ENCODE measurements at places on chromosomes 3 and 15.

DNA sequence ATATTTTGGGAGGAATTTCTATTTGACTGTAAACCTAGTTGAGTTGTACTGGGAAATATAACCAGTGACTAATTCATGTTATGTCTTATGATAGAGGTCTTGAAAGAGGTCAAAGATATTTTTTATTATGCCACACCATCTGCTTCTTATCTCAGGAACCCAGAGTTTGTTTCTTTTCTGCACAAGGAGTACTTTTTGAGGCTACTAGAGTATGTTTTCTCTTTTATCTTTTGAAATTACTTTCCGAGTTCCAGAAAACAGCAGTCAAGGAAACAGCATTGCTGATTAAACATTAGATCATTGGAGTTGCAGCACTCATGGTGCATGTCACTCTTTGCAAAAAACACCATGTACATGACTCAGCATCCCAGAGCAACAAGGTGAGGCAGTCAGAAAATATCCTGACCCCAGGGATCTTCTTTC is 645.8 kb upstream of the NR2F2 start:
- no peak for DNase-seq

DNA sequence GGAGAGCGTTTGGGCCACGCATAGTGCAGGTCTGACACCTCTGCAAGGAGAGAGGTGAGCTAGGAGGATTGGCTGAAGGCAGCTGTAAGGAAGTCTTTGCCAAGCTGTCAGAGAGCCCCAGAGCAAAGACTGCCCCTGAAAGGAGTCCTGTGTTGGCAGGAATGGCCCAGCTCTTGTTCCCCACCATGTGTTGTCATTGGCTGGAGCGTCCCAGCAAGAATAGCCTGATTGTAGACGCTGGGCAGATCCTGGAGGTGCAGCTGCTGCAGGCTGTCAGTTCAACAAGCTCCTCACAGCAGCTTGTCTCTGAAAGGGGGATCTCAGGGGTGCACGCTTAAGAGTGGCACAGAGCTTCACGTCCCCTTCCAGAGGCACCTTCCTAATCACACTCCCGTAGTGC is 237.6 kb downstream of the FEZF2 start:
- no peak for DNase-seq

DNA sequence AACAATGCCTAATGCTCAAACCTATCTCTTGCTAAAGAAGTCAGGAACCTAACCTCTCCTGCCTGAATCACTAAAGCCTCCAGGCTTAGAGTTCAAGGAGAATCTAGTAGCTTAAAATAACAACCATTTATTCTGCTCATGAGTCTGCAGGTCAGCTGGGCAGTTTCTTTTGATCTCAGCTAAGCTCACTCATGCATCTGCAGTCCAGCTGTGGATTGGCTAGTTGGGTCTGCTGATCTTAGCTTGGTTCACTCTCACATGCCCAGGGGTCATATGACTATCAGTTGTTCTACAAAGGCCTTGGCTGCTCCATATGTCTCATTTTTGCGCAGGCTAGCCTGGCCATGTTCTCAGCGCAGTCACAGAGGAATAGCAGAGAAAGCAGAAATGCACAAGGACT is 109.2 kb upstream of the STT3B start:
- no peak for DNase-seq

DNA sequence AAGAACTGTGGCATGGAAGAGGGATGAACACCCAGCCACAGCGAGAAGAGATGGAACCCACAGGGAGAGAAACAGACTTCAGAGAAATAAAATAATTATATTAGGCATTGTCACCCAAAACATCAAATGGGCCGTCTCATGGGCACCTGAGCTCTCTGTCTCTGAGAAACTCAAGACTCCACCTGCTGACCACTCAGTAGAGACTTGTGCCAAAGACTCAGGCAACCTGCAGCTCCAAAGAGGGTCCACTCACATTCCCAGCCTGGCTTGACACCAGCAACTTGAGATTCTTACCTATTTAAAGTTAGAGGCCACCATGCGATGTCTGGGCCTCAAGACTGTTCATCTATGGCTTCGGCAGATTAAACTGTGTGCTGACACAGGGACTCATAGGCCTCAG is 12.0 kb downstream of the SEMA5B start:
- no peak for DNase-seq

GRCh38 chr3:40713795-40714194 is 189.0 kb downstream of the ZNF621 start:
- DNase-seq = no peak

DNA sequence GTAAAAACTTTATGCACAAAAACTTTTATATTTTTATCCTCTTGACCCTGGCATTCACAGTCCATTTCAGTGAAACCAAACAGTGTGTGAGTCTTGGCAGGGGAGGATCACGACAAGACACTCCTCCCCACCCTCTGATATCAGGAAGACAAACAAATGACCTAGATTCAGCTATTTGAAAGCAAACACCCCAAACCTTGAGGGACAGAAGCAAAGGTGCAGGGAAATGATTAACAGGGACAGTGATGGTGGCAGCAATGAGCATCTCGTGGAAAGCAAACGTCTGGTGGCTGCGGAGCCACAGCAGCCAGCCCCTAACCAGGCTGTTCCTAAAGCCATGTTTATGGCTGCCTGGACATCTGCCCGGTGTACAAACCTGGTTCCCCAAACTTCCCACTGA is 52.1 kb downstream of the FSIP1 start:
- DNase-seq = no peak

GRCh38 chr3:153484842-153485241 is 322.8 kb downstream of the RAP2B start:
- DNase-seq = no peak

DNA sequence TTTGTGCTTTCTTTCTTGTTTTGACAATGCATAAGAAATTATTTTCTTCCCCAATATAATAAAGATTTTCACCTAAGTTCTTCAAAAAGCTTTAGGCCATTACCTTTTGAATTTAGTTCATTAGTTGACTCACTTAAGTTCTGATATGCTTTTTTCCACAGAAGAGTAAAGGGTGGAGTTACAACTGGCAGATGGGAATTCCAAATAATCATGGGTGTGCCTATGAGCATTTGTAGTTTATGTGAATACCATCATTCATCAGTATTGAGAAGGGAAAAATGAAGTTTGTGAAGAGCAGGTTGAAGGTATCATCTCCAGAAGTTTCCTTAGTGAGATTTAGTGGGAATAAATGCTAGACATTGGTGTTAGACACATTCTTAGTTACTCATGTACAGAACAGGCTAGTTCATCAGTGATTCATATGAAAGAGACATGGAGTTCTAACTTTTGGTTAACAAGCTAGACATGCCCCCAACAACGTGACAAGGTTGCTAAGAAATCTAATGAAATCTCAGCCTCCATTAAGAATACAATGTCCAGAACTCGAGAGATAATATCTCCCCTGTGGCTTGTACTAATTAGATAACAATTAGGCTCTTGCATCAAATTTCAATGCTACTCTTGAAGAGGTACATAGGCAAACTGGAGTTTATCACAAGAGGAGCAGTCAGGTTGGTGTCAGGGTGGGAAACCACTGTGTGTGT is 16.9 kb upstream of the ALCAM start:
- no peak for DNase-seq

GRCh38 chr3:114800272-114801031 is 346.6 kb downstream of the ZBTB20 start:
- no peak for DNase-seq

GRCh38 chr15:84855136-84855535 is 29.3 kb upstream of the SLC28A1 start:
- no peak for DNase-seq

DNA sequence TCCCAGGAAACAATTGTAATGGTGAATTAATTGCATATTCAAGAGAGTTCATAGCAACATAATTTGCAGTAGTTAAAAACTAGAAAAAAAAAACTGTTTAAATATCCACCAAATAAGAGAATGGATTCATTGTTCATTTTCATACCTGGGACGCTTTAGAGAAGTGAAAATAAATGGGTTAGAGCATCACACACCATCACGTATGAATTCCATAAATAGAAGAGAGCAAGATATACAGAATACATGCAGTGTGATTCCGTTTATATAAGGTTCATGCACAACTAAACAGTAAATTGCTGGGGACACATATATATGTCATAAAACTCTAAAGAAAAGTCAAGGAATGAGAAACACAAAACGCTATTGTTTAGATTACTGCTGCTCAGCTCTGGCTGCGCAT is 577.0 kb upstream of the KCNMB2 start:
- DNase-seq = no peak

GRCh38 chr15:77819851-77820728 is 187.4 kb upstream of the LINGO1 start:
- no peak for DNase-seq

DNA sequence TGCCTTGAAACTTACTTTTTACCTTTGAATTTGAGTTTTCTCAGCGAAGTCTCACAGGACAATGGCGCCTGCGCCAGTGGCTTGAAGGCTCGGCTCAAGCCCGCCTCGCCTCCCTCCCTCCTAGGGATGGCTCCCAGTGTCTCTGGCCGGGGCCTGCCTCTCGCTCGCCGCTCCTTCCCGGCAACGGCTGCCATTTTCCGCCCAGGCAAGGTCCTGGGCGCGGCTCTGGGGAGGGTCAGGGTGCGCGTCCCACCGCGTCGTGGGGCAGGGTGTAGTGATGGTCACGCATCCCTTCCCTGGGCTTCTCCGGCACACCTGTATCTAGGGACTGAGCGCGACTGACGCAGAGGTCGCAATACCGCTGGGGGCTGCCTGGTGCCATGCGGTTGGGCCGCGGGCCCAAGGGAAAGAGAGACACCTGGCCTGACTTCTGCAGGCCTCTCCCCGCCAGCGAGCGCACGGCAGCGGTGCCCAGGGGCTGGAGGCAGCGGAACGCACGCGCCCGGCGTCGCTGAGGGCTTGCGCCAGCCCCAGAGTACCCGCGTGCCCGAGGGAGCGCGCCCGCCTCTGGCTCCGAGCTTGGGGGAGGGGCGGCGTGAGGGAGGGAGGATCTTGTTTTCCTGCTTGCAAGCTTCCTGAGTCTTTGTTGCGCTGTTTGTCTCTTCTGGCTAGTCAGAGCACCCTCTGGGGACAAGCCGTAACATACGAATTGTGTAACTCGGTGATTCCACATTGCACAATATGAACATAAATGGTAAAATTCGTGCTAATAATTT is 20.7 kb upstream of the FEM1B start:
- DNase-seq = peak; percentile 87

GRCh38 chr3:146967783-146968182 is 362.6 kb upstream of the PLSCR5 start:
- no peak for DNase-seq

DNA sequence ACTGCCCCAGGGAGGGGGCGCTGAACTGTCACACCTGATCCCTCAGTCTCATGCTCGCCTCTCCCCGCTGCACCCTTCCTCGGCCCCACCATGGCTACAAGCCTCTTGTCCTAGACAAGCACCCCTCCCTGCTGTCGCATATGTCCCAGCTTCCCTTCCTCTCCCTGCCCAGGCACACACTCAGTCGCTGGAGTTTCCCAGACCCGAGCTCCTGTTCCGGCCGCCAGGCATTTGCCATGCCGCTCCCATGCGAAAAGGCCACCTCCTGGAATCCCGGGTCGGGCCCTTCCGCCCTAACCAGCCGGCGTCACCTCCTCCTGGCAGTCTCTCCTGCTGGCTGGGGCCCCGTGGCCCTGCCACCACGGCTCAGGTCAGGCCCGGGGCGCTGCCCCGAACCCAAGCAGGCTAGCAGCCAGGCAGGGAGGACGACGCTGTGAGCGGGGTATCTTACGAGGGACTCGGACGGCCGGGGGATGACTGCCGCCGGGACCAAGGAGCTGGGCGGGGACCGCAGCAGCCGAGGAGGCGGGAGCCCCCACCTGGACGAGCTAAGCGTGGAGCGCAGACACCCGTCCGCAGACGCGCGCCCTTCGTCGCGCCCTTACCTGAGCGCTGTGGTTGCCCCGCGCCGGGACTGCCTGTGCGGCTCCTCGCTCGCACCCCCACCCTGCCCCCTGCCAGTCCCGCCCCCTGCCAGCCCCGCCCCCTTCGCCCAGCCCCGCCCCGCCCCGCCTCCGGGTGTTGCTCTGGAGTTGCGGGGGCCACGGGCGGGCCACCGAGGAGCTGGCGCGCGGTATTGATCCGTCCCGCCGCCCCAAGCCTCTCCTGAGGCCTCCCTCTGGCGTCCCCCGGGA is at the start of gene ALS2CL:
ALS2CL (minus strand) TSS at position 642 of the 854 bp plus-strand sequence. CDS start 4,239 bp downstream, outside the sequence.
- peak; percentile 63 for DNase-seq

DNA sequence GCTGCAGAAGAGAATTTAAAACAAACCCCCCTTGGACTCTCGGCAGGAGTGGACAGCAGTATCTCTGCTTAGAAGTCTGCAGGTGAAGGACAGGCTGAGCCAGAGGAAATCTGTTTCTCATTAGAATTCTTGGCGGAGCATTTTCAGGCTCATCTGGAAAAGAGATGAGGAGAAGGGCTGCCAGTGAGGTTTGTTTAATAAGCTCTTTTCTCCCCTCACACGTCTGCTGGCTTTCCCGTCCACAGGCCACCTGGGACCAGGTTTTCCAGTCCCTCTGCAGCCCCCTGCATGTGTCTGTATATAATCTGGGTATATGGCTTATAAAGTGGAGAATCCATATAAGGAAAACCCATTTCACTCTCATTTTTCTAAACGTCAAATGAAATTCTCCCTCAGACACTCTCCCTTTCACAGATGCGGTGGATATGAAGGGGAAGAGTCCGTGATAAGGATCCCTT is 155.4 kb upstream of the TPM1 start:
- peak; percentile 80 for DNase-seq

DNA sequence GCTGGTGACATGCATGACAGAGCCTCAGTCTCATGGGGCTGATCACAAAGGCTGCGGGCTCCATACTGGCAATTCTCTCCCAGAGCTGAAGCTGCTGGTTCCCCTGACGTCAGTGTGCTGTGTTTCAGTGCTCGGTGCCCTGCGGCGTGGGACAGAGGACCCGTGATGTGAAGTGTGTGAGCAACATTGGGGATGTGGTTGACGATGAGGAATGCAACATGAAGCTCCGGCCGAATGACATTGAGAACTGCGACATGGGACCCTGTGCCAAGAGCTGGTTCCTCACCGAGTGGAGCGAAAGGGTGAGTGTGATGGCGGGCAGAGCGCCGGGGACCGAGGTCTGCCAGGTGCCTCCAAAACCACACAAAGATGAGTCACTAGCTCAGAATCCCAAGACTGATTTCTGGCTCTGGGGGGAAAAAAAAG is 62.0 kb upstream of the NR2E3 start:
- no peak for DNase-seq

- DNase-seq = no peak
These were observed 4.6 kb upstream of the PRKCD start for GRCh38 chr3:53156368-53156834.

DNA sequence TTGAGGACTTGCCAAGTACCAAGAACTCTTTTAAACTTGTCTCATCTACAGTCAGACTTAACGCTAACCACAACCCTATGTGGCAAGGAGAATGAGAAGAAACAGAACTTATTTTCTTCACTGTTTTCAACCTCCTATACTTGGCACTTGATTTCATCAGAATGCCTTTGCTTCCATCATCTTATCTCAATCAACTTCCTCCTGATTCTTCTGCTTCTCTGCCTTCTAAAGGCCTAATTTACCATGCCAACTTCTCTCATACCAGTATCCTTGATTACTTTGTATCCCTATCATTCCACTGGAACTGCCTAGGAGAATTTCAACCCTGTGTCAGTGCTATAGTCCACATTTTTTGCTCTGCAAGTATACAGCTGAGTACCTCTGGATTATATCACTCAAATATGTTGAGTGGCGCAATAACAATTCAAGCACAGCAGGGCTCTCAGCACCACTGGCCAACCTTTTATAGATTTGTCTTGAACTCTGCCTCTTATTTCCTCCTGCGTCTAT is 413.6 kb downstream of the ROBO1 start:
- no peak for DNase-seq

Data from right forelimb (tissue), 1 donor.